Lung microvascular endothelial cell (primary cell): ENCODE measurements at places on chromosomes 1 and 21.
A peak's percentile ranks its signal among the peaks of the same experiment; 100 is the strongest.

GRCh38 chr21:21179619-21180298, 181.6 kb downstream of the NCAM2 start:
- DNase-seq: no peak

GRCh38 chr1:230186874-230187273, 119.8 kb downstream of the GALNT2 start:
- peak; percentile 43 for DNase-seq

DNA sequence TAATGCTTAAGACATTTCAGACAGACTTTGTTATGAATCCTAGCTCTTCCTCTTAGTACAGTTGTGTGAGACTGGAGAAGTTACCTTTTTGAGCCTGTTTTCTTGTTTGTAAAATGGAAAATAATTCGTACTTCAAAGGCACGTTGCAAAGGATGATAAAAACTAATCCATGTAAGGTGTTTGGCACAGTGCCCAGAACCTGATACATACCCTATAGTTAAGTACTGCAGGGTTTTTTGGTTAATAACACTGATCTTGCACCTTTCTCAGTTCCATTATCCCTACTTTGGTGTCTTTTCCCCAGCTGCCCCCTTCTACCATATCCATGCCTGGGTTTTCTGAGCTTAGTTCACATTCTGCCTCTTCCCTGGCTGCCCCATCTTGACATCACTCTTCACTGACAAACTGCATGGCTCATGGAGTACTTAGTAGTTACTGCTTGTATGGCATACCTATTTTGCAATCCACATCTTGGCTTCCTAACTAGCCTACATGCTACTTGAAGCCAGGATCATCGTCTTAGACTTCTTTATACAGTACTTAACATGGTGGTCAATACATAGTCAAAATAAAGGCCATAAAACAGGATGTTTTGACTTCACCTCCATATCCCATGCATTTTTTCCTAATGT, 10.1 kb downstream of the CCDC185 start:
- DNase-seq: no peak

DNA sequence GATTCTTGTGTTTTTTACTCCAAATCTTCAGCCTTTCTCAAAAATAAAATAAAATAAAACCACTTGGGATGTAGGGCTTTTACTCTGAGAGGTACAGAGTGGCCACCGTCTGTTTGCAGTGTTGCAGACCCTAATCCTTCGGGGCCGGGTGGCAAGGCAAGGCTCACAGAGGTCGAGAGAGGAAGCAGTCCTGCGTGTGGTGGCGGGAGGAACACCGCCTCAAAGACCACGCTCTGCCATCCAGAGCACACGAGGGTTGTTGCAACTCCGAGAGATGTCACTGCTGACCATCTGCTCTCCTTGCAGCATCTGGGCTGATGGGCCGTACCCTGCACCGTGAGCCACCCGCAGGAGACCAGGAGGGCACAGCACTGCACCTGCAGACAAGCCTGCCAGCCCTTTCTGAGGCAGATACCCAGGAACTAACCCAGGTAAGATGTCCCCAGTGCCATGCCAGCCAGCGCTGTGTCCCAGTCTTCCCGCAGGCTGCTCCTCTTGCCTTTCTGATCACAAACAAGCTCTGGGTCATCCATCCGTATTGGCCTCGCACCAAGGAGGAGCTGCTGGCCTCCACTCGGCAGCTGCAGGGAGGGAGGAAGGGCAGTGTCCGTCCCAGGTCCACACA, 31.5 kb downstream of the SNAP47 start:
- no peak for DNase-seq

DNA sequence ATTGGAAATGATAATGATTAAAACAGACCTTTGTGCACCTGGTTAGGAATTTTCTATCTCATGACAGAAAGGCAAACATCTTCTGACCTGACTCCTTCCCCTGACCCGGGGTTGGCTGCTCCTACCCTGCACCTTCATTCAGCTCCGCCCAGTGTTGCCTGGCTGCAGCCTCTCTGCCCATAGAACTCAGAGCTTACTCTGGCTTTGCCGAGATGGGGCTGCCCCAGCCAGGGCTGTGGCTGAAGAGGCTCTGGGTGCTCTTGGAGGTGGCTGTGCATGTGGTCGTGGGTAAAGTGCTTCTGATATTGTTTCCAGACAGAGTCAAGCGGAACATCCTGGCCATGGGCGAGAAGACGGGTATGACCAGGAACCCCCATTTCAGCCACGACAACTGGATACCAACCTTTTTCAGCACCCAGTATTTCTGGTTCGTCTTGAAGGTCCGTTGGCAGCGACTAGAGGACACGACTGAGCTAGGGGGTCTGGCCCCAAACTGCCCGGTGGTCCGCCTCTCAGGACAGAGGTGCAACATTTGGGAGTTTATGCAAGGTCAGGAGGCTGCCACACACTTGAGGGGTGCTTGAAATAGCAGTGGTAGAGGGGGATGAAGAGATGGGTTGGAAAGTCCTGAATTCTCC, at the start of gene DIO1:
DIO1 (plus strand) TSS at position 189 of the 638 bp plus-strand sequence; CDS start at position 213, 24 bp downstream.
- no peak for DNase-seq

DNA sequence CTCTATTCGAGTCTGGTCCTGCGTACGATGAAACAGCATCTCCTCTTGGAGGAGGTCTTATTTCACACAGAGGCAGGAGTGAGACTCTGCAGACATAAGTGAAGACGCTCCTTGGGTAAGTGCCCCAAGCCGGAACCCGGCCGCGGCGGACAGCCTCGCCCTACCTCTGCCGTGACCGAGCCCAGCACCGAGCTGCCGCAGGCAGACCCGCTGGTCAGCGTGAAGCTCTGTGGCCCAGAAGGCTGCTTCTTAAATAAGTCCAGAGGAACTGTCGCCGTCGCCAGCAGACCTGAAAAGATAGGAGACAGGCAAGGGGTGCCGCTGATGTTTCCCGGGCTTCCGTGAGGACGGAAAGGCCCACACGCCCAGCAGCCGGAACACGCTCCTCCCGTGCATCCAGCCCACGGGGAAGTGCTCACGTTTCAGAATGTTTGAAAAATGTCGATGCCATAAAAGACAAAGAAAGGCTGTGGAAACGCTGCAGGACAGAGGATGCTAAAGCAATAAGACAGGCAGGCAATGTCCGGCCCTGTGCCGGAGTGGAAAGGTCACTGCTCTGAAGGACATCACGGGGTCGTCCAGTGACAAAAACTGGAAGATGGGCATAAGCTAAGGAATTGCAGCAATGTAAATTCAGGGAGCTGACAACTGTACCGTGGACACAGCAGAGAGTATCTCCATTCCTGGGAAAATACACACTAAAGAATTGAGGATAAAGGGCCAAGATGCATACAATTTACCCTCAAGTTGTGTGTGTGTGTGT, 28.5 kb upstream of the PRDM15 start:
- no peak for DNase-seq

DNA sequence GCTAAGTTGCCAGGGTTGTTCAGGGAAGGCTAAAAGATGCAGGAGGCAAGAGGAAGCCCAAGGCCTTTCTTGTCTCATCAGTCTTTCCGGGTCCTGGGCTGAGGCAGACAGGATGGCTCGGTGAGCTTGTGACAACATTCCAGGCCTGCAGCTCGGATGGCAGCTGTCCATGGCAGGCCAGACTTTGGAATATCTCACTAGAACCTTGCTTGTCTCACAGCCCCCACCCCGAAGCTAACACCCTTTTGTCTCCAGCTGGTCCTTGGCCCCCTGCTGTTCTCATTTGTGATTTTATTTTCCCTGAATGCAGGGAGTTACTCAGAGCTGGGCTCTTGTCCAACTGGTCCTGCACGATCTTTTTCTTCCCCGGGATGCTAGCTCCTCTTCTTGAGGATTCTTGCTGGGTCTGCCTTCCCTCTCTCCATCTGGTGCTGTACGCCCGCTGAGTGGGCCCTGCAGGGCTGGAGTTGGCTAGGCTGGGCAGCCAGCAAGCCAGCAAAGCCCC, 477.2 kb upstream of the CAMK1G start:
- DNase-seq: no peak

DNA sequence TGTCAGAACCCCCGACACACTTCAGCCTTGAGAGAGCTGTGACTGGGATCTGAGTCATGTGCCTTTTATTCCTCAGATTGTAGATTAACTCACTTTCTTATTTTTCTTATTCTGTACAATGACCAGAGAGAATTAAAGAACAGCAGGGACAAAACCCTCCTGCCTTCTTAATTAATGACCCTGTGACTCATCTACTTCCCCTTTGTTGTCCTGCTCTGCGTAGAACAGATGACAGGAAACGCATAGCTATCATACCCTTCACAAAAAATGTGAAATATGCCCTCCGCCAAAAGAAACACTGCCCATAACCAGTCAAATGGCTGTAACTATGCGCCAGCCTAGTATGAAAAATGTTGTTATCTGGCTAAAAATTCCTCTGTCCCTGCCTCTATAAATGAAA, 9.1 kb upstream of the PADI2 start:
- peak; percentile 91 for DNase-seq

GRCh38 chr1:236345728-236346127, 48.4 kb upstream of the EDARADD start:
- DNase-seq: peak; percentile 48
